Pancreas (tissue), 10 donors: ENCODE measurements at places on chromosomes 1 and 21. TPM values are rescaled to one million over a fixed set of nuclear protein-coding genes. Genes with fewer than 3 reads are reported as not detected.

Gene WNT9A
- total RNA-seq, result 1.8 TPM

Gene GPATCH3
- total RNA-seq, result 6.0 TPM

Gene GRIK3
- 0.37 TPM for total RNA-seq

Gene SLC44A5
- 3.0 TPM for total RNA-seq

Gene TTC4
- 4.5 TPM for total RNA-seq

Gene LY9
- total RNA-seq, result 0.55 TPM

Gene VASH2
- 1.9 TPM for total RNA-seq

Gene CD48
- 1.7 TPM for total RNA-seq

Gene COL16A1
- total RNA-seq, result 10.0 TPM

Gene GJB3
- total RNA-seq, result 0.20 TPM

Gene ZNF648
- 0.20 TPM for total RNA-seq

Gene RPE65
- not detected for total RNA-seq

Gene LPGAT1
- 20.7 TPM for total RNA-seq

Gene DHDDS
- 19.7 TPM for total RNA-seq

Gene GNG12
- 16.0 TPM for total RNA-seq

Gene GPR37L1
- 0.25 TPM for total RNA-seq

Gene SIKE1
- total RNA-seq, result 18.4 TPM

Gene DNAI4
- 6.7 TPM for total RNA-seq

Gene CRNN
- total RNA-seq, result not detected

Gene TLR5
- total RNA-seq, result 5.1 TPM

Gene ST6GALNAC5
- total RNA-seq, result 0.43 TPM

Gene CR1L
- total RNA-seq, result not detected

Gene BRDT
- total RNA-seq, result not detected

Gene DDAH1
- 34.2 TPM for total RNA-seq

Gene C8B
- 0.28 TPM for total RNA-seq

Gene TRIM67
- 0.03 TPM for total RNA-seq

Gene STRIP1
- total RNA-seq, result 10.7 TPM

Gene PPP2R5A
- total RNA-seq, result 22.2 TPM

Gene KCTD3
- total RNA-seq, result 27.5 TPM

Gene MFSD2A
- 0.32 TPM for total RNA-seq

Gene SMYD2
- 12.9 TPM for total RNA-seq

Gene NTPCR
- total RNA-seq, result 10.0 TPM

Gene TTLL10
- not detected for total RNA-seq

Gene LAMB3
- total RNA-seq, result 3.9 TPM

Gene ANGPTL7
- total RNA-seq, result not detected

Gene RNU1-4
- total RNA-seq, result 2,332 TPM

Gene FMO5
- 14.2 TPM for total RNA-seq

Gene HLX
- 1.3 TPM for total RNA-seq

Gene MAP10
- total RNA-seq, result 1.8 TPM

Gene ARHGEF11
- 13.1 TPM for total RNA-seq

Gene GJA8
- not detected for total RNA-seq

Gene CCDC17
- total RNA-seq, result 0.64 TPM

Gene PI4KB
- 28.1 TPM for total RNA-seq

Gene PTGS2
- total RNA-seq, result 0.14 TPM

Gene SYNC
- total RNA-seq, result 0.46 TPM

Gene LCE2A
- total RNA-seq, result not detected

Gene TFF1
- total RNA-seq, result 1.3 TPM

Gene OR2T2
- 0.06 TPM for total RNA-seq
